Ascending aorta (tissue), 2 donors: ENCODE measurements at places on chromosomes 4 and X.

DNA sequence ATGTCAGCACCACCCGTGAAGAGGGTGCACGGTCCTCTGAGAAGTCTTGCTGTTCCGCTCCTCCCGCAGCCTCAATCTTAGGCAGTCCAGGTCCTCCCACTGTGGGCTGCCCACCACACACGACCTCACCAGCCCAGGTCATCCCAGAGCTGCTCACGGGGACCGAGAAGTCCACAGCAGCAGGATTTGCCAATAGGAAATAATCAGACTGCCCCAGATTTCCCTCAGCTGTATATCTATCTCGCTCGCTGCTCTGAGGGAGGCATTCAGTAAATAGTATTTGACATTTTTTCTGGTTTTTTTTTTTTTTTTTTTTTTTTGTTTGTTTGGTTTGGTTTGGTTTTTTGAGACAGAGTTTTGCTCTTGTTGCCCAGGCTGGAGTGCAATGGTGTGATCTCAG, 83.8 kb downstream of the STOX2 start:
- DNase-seq = no peak

- DNase-seq = no peak
Observed at GRCh38 chr4:172369471-172369959, 556.3 kb downstream of the GALNTL6 start.

DNA sequence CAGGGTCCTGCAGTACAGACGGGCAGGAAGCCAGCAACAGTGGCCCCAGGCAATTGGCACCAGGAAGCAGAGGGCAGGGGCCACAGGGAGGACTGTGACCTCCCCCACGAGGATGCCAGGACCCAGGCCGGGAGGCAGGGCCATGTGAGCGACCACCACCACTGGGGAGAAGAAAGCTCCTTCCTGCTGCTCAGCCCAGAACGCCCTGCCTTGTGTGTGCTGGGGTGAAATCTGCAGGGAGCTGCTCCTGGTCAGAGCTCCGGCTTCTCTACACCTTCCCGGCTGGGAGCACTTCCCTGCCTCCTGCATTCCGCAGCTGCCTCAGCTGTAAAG, 100.4 kb downstream of the HMX1 start:
- DNase-seq = no peak

DNA sequence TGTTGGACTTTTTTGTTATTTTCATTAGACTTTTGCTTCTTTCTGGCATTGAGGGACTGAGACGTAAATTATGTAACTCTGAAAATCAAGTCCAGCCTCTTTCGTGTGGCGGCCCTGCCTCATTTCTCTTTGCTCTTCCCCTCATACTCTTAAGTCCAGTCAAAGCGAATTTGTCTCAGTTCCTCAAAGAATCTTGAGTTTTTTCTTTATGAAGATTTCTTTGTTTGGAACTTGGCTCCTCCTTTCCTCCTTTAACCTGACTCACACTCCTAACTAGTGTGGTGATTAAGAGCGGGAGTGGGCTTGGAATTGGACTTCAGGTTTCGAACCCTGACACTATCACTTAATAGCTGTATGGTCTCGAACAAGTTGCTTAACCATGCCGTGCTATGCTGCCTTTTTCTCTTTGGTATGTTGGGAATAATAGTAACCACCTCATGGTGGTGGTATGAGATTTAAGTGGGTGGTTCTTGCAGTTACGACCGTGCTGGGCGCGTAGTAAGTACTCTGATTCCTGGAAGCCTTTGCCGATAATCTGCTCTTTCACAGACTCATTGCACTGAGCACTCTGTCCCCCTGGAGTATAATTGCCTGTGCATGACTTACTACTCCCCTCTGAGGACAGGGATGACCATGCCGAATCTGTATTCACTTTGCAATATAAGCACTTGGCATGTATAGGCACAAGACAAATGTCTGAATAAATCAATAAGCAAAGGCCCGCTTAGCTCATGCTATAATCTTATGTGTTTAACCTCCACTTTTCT, 19.1 kb downstream of the FNIP2 start:
- no peak for DNase-seq

- no peak for DNase-seq
Observed at GRCh38 chr4:76219299-76220055, 5.9 kb upstream of the SCARB2 start.

GRCh38 chr4:26503844-26504243, 13.6 kb upstream of the CCKAR start:
- no peak for DNase-seq
